NCI-H510A treated with DMSO at 0.1 percent for 48 hours (cell line): ENCODE measurements at places on chromosomes 11 and 22.
A peak's percentile ranks its signal among the peaks of the same experiment; 100 is the strongest.

DNA sequence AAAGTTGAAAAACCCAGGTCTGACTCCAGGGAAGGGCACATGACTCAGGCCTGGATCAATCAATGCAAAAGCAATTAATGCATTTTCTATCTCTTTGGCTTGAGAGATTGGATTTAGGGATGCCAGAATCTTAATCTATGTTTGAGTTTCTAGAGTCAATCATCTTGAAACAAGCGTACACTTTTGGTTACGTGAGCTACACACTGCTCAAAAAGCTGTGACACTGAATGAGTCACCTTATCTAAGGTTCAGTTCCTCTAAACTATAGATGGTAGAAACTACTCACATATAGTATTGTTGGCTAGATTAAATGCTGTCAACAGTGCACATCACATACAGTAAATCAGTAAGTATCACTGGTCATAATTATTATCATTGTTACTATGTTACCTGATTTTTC is 24.2 kb downstream of the MRE11 start:
- DNase-seq: no peak

GRCh38 chr22:42780070-42780540 is 59.4 kb upstream of the A4GALT start:
- peak; percentile 77 for DNase-seq

DNA sequence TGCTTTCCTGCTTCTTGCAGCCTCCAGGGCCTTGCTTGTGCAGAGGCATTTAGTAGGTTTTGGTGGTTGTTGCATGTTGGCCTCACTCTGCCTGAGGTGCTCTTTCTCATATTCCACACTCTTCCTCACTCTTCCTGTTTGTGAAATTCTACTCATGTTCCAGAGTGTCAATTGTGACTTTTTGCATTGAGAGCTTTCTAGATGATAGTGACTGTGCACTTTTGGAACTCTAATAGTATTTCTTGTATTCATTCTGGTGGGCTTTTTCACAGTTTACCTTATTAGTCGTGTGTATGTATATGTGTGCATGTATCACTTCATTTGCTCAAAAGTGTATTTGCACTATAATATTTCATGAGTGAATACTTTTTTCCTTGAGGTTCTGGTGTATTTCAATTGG is 11.3 kb downstream of the HSD17B12 start:
- no peak for DNase-seq

GRCh38 chr22:44332946-44333345 is 20.2 kb upstream of the SHISAL1 start:
- DNase-seq: no peak

- no peak for DNase-seq
Observed at GRCh38 chr11:64436000-64436399, 77.0 kb downstream of the RPS6KA4 start.

DNA sequence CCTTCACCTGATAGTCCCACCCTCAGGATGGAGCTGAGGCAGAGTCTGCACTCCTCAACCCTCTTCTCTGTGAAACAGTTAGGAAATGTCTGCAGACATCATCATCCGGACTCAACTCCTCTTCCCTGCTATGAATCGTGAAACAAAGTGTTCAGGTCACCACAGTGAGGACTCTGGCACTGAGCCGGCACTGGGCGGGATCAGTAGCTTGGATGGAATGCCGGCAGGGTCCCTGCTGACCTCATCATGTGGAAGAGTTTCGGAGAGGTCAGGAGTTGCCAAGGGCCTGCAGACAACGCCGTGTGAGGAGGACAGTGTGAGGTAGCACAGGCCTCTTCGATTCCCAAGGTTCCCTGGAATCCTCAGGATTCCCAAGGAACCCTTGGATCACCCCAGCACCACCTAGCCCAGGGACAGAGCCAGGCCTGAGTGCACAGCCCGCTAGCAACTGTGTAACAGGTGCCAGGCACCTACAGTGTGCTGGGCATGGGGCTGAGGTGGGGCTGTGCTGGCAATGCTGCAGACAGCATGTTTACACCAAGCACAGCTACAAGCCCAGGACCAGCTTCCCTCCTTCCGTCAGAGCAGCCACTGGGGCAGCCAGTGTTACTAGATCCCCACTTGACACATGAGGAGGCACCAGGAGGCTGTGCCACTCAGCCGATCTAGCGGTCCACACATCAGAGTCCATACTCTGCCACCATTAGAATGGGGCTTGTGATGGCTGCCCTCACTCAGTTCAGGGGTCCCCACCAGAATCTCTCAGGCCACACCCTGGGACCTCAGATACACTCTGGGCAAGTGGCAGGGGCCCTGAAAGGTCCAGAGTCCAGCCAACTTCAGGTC is 693 bp upstream of the LINC01488 start:
- no peak for DNase-seq
